CD4-positive, CD25-positive, alpha-beta regulatory T cell (primary cell): ENCODE measurements at places on chromosomes 5 and 9. TPM values are rescaled to one million over a fixed set of nuclear protein-coding genes. Genes with fewer than 3 reads are reported as not detected.

SAXO1 gene
- total RNA-seq, result 0.30 TPM

DNA sequence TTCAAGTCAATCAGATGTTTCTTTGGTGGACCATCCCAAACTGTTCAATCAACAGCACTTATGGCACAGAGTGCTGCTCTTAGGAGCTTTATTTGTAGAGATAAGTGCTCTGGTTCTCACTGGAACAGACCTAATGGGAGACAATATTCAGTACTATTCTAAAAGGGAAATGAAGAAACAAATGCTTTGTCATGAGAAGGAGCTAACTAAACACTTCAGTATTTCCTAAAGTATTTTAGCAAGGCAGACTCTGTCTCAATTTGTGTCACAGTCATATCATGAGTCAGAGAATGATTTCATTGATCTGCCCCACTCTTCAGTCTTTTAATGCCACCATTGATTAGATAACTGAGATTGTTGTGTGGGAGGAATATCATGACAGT is 175.3 kb downstream of the SLF1 start:
- peaks cover 37% of the 10 kb centered on the region for H3K4me1 ChIP-seq
- peak overlapping the region; percentile 58 for H3K4me3 ChIP-seq
- no peaks in the 10 kb centered on the region for H3K36me3 ChIP-seq
- H3K27me3 ChIP-seq, result no peaks in the 10 kb centered on the region
- peak overlapping the region; percentile 70 for H3K27ac ChIP-seq

GRCh38 chr9:124843456-124844034 is 9.7 kb upstream of the WDR38 start:
- H3K36me3 ChIP-seq, result no peaks in the 10 kb centered on the region
- H3K27ac ChIP-seq, result no peak overlapping the region
- H3K4me3 ChIP-seq, result no peak overlapping the region
- no peaks in the 10 kb centered on the region for H3K4me1 ChIP-seq
- H3K27me3 ChIP-seq, result no peaks in the 10 kb centered on the region
- no peak for DNase-seq

DNA sequence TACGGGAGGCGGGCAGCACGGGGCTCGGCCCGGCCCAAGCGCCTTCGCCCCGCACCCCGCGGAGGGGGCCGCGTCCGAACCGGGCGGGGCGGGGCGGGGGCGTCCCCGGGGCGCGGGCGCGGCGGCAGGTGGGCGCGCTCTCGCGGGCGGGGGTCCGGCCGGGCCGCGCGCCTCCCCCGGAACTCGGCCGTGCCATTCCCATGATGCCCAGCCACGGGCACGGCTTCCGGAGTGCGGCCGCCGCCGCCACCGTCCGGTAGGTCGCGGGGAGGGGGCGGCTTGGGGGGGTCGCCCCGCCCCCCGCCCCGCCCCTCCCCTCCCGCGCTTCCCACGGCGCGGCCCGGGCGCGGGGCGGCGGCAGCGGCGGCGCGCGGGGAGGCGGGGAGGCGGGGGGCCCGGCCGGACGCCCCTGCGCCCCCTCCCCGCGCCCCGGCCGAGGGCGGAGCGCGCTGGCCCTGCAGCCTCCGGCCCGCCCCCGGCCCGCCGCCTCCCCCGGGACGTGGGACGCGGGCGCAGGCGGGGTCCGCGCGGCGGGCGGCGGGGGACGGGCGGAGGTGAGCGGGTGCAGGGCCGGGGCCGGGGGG is at the start of gene PPP1R26:
Gene PPP1R26, plus strand, starts transcription at position 314 of the 584 bp plus-strand sequence. CDS start 4,729 bp downstream, outside the sequence.
- H3K27ac ChIP-seq, result no peak within 1 kb of the TSS
- peaks cover 14% of the 10 kb centered on the region for H3K4me1 ChIP-seq
- H3K27me3 ChIP-seq, result peaks cover 16% of the 10 kb centered on the region
- H3K36me3 ChIP-seq, result no peaks in the 10 kb centered on the region
- no peak for DNase-seq

ANXA2R gene
- 38.7 TPM for total RNA-seq

GRCh38 chr9:108411632-108412031 is 444.2 kb downstream of the ACTL7B start:
- H3K27ac ChIP-seq, result no peak overlapping the region
- H3K4me1 ChIP-seq, result no peaks in the 10 kb centered on the region
- no peaks in the 10 kb centered on the region for H3K36me3 ChIP-seq
